ENCODE measurements at places on chromosomes 5 and 9.

GRCh38 chr9:132408521-132408920, 1.5 kb upstream of the CFAP77 start:
- no peak for DNase-seq

GRCh38 chr9:128720841-128721486, 3.0 kb downstream of the ZDHHC12 start:
- DNase-seq = no peak

GRCh38 chr5:109478830-109479229, 69.1 kb upstream of the PJA2 start:
- DNase-seq = no peak

DNA sequence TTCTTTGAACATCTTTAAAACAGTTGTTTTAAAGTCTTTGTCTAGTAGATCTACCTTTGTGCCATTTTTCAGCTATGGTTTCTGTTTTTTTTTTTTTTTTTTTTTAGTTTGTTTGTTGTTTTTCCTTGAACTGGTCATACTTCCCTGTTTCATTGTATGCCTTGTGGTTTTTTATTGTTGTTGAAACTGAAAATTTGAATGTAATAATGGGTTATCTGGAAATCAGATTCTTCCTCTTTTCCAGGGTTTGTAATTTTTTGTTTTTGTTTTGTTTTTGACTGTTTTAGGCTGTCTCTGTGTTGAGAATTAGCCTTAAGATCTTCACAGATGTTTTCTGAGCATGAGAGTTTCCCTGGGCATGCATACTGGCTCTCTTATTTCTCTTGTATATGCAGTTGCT, 269.6 kb upstream of the DAP start:
- DNase-seq = no peak

- DNase-seq = no peak
Observed at GRCh38 chr5:16744164-16744880, 127.5 kb upstream of the RETREG1 start.

GRCh38 chr5:99449786-99450185, 521.0 kb upstream of the CHD1 start:
- DNase-seq = no peak

- DNase-seq = no peak
Observed at GRCh38 chr5:35149041-35149440, 81.2 kb downstream of the PRLR start.

GRCh38 chr9:78365748-78366697, 69.1 kb downstream of the PSAT1 start:
- DNase-seq = no peak

DNA sequence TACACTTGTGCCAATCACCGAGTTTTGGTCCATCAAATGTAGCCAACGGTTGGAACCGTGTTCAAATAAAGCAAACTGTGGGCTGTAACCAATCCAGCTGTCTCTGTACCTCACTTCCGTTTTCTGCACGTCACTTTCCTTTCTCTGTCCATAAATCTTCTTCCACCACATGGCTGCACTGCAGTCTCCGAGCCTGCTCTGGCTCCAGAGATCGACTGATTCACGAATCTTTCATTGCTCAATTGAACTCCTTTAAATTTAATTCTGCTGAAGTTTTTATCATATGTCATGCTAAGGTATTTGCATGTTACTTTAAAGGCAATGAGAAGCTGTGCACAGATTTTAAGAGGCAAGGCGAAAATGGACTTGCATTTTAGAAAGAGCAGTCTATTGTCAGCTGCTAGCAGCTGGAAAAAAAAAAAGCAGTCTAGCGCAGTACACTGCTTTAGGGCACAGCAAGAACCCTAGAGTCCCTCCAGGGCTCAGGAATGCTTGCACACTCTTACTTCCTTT, 13.2 kb downstream of the TTC39B start:
- peak; percentile 58 for DNase-seq

DNA sequence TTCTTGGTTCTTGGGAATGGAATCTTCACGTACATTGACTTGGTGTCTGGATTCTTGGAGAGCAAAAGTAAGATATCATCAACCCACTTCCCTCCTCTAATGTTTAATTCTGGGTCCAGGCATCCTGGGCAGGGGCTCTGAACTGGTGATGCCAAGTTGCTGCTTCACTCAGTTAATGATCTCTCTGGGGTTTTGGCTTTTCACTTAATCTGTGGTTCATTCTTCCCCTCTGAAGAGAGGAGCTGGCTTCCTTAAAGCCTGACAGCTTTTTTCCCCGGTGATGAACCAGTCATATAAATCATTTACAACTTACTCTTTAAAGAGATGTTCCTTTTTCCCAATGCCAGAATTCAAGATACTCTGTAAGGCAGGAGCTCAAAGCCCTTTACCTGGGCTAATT, 65.9 kb downstream of the ARHGAP26 start:
- DNase-seq = no peak

DNA sequence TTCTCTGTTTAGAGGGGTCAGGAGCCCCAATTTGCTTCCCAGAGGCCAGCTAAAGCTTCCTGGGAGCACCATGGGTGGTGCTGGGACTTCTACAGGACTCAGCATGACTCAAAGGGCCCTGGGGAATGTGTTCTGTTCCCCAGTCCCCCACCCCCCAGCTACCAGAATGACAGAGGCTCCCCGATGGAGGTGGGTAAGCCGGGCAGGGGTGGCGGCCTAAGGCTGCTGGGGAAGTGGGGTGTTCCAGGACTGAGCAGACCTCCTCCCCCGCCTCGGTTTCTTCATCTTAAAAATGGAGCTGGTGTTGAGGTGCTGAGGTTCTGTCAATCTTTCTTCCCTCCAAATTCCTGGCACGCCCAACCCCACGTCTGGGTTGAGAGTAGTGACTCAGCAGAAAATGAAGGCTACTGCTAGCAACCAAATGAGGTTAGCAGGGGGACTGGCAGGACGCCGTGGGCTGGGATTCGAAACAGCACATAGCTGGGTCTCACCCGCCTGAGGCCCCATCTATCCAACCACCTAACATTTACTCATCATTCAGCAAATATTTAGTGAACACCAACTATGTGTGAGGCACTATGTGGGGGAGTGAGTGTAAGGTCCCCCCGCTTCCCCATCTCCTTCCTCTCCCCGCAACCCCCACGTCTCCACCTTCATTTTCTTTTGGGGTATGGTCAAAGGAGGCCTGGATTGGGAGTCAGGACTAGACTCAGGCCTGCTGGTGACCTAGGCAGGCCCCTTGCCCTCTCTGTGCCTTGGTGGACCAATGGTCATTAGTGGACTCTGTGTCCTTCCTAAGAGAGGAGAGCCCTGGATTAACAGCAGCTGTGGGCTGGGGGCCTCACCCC, 50.2 kb downstream of the C9orf50 start:
- DNase-seq = no peak

DNA sequence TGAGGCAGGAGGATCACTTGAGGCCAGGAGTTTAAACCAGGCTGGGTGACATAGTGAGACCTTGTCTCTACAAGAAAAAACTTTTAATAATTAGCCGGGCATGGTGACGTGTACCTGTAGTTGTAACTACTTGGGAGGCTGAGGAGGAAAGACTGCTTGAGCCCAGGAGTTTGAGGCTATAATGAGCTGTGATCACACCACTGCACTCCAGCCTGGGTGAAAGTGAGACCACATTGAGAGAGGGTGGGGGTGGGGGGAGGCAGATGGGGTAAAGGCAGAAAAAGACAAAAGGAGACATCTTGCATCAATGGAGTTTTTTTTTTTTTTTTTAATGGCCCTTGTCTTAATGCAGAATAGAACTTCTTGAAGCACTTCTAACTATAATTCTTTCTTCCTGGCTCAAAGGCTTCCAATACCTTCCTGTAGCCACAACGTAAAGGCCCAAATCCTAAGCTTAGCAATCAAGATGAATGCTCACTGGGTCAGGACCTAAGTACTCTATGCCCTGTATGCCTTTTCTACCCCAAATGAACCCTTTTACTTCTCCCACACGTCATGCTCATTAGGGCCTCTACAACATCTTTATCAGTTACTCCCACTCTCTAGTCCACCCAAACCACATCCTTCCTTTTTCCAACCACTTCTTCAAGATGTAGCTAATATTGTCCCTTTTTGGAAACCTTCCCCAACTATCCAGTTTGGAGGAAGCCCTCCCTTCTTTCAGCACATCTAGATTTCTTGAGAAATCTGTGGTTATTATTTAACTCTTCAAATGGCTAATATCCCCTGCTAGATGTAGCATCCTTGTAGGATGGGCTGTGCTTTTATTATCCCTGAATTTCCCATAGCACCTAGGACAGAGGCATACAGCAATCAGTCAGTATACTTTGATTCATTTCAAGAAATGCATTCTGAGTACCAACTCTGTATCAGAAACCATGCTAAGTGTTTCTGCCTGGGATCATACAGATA, 40.8 kb downstream of the CSF2 start:
- no peak for DNase-seq

DNA sequence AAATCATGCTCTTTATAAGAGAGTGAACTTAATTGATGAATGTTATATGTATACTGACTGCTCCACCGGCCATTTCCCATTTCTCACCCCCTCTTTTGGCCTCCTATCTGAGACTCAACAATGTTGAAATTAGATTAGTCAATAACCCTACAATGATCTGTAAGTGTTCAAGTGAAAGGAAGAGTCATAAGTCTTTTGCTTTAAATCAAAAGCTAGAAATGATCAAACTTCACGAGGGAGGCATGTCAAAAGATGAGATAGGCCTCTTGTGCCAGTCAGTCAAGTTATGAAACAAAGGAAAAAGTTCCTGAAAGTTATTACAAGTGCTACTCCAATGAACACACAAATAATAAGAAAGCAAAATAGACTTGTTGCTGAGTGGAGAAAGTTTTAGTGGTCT, 83.1 kb downstream of the NLN start:
- no peak for DNase-seq

- no peak for DNase-seq
Observed at GRCh38 chr5:7094626-7095025, 301.3 kb upstream of the ADCY2 start.

- no peak for DNase-seq
Observed at GRCh38 chr5:178941361-178941760, 363 bp downstream of the ZNF454 start.

- DNase-seq = no peak
Observed at GRCh38 chr5:149550594-149551226, 529 bp downstream of the CSNK1A1 start.

DNA sequence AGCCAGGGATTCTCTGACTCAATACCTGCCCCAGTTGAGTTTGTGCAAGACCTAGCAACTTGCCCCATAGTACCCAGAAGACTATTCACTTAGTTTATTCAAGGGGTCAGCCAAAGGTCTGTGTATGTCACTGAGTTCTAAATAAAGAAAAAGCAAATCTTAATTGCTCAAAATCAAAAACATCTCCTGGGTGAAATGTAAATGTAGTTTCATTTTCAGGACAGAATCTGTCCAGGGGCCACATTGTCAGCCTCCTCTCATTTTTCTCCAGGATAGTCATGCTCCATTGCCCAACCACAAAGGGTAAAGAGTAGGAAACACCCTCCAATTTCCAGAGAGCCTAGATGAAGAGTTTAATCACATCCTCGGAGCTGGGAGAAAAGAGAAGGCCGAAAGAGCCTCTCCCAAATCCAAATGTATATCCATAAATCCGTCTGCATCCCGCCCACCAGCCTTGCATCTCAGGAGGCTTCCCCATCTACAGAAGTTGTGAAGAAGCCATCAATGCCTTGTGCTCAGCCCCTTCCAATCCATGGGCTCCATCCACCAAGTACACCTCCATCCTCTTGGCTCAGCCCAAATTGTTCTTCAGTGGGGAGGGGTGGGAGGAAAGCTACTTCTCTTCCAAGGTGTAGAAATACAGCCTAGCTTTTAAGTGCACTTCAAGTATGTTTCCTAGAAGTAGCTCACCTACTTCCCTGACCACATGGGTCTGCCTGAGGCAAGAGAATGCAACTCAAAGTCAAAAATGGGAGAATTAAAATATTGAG, 26.9 kb downstream of the ADAM19 start:
- DNase-seq = no peak

- DNase-seq = no peak
Observed at GRCh38 chr9:76025286-76025685, 134.8 kb downstream of the PCSK5 start.

DNA sequence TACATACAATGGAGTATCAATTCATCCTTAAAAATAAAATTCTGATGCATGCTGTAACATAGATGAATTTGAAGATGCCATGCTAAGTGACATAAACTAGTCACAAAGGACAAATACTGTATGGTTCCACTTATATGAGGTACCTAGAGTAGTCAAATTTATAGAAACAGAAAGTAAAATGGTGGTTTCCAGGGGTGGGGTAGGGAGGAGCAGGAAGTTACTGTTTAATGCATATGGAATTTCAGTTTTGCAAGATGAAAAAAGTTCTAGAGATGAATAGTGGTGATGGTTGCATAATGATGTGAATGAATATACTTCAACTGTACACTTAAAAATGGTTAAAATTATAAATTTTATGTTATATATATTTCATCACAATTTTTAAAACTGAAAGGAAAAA, 57.3 kb upstream of the FNIP1 start:
- peak; percentile 17 for DNase-seq

DNA sequence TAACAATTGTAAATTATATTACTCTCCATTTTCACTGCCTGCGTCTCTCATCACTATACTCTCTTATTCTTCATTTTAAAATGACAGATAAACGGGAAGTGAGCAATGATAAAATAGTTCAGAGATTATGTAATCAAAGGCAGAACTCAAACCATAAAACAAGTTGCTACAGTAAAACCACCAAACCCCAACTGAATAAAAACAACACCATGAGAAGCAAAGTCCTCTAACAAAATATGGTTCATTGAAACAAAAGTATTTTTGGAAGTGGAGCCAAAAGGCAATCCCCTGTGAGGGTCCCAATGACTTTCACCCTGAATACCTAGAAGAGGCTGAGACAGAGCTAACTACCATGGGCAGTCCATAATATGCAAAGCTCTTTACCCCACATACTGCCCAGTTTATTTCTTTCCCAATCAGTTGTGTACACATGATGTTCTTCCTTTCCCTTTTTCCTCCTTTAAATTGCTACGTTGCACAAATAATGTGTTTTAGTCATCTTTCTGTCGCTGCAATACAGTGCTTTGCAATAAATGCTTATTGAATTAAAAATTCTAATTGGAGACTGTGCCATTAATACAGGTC, 64.0 kb upstream of the PTGER4 start:
- peak; percentile 29 for DNase-seq

DNA sequence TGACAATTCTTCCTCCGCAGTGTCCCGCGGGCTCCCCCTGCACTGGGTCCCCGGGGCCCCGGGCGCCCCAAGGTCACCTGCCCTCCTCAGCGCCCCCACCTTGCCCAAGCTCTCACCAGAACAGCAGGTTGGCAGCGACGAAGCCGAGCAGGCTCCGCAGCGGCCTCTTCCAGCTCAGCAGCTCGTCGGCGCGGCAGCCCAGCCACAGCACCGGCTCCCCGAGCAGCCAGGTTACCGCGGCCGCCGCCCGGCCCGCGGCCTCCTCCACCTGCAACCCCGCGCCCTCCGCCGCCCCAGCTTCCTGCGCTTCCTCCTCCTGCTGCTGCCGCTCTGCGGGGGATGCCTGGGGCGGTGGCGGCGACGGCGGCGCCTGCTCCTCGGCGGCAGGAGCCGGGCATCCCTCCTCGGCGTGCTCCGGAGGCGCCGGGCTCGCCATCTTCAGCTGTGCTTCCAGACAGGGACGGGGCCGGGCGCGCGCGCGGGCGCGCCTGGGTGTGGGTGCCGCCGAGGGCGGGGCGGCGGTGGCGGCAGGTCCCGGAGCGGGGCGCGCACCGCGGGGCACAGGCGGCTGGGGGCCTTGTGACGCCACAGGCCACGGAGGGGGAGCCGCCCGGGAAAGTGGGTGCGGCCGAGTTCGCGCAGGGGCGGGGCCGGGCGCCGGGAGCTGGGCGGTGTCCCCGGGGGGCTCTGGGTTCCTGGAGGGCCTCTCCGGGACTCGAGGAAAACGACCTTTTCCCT, at the start of gene RETREG1:
TSS of gene RETREG1 (minus strand) at position 462 of the 738 bp plus-strand sequence. CDS start at position 436, 26 bp downstream.
- peak; percentile 87 for DNase-seq

- no peak for DNase-seq
Observed at GRCh38 chr5:159031915-159032314, 67.8 kb downstream of the EBF1 start.

- DNase-seq = no peak
Observed at GRCh38 chr9:100852088-100852487, 176.4 kb upstream of the PLPPR1 start.
